ENCODE measurements at places on chromosomes 12 and 14.

- DNase-seq = no peak
Observed at GRCh38 chr14:57729208-57730187, 136.4 kb downstream of the SLC35F4 start.

DNA sequence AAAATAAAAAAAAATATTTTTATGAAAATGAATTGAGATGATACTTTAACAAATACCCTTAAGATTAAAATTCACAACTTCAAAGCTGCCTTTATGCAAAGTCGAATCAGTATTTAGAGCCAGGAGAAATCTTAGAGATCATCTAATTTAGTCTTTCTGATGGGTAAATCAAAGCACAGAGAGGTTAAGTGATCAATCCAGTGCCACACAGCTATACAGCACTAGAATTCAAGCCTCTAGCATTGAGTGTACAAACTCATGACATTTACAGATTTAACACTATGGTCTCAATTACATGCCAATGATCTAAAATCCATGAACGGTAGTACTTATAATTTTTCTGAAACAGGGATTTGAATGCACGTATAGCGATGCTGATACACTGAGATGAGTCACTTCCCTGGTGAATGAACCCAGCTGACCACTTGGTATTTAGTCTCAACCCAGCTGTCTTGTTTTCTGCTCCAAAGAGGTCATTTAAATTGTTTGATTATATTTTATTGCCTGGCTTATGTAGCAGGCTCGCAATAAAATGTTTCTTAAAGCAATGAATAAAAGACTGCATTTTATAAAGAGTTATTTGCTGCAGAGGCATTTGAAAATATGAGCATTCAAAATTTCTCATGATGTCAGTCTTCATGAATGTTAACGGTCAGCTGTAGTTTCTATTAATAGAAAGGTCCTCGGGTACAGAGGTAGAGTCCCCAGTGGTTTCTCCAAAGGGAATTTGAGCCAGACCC is 152.4 kb upstream of the PRICKLE1 start:
- no peak for DNase-seq

DNA sequence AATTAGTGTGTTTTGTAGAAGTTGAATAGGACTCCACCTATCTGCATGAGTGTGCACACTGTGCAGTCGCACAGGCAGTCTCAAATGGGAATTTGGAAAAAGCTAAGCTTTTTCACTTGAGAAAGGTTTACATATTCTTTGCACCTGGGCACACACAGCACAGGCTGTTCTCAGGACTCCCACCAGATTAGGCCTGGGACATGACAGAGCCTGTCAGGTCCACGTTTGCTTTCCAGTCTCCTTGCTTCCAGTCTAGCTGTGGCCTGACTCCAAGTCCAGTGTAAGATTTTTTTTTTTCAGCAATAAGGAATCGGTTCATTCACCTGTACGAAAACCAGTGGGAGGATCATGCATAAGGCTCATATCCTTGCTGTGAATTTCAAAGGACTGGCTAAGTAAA is 181.3 kb downstream of the ZFP36L1 start:
- DNase-seq = no peak

- DNase-seq = no peak
Observed at GRCh38 chr14:77061630-77062257, 33.2 kb upstream of the IRF2BPL start.

DNA sequence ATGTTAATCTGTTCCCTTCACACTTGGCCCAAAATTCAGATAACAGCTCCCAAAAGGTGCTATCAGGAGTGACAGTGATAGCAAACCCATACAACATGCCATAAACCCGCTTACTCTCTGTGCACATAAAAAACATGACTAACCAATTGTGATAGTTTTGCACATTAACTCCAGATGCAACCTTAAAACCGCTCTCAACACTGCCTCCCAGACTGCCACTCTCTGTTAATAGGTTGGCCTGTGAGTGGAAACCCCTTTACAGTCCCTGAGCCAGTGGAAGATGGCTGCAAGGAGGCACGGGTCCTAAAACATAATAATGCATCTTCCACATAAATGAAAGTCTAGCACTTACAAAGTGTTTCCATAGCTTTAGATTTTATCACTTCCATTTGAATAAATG is 12.0 kb upstream of the TMTC1 start:
- no peak for DNase-seq

DNA sequence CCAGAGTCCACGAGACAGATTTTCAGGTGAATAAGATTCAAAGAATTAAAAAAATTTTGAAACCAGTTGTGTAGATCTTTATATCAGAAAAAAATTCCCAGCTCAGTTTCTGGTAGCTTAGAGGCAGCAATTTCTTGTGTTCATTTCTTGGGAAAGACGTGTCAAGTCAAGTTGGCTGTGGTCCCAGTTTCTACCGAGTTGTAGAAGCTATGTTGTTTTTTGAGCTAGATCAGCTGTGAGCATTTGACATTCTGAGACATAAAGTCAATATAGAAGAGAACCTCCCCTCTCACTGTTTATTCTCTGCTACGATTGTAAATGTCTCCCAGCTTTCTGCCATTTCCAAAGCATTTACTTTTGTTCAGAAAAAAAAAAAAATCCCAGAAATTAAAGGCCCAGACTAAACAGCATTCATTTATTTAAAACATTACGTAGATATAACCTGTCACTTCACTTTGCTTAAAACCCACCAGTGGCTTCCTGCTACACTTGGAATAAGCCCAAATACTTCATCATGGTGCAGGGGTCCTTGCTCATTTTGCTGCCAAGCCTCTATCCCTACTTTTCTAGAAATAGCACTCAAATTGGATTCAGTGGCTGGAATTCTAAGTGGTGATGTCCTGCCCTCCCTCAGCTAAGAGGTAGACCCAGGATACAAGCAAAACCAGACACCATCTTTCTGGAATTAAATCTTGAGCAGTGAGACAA is 20.6 kb upstream of the PYGL start:
- no peak for DNase-seq

DNA sequence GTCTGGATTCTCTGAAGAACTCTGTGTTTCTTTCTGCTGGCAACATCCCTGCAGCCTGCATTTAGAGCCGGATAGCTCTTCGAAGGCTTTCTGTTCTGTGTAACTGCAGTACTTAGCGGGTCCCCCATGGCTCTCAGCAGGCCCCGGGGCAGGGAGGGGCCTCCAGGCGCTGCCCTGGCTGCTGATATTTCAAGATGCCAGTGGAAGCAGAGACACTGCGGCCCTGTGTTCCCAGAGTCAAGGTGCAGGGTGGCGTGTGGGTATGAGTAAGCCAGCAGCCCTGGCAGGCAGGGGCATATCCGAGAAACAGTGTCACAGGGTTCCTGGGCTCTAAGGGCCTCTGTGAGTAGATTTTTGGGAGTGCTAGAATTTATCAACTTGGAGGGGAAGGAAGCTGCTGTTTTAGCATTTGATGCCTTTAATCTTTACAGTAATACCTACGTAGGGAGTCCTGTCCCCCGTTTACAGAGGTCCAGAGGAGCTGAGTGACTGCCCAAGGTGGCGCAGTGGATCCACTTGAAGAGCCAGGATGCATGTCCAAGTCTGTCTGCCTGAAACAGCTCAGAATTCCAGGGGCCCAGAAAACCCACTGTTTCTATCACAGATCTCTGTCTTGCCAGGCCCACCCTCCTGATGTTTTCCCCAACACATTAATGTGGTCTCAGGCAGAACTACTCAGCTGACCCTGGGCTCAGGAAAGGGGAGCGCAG is 16.2 kb downstream of the ESRRB start:
- DNase-seq = no peak

GRCh38 chr14:74634964-74635363 is 22.9 kb upstream of the LTBP2 start:
- no peak for DNase-seq

DNA sequence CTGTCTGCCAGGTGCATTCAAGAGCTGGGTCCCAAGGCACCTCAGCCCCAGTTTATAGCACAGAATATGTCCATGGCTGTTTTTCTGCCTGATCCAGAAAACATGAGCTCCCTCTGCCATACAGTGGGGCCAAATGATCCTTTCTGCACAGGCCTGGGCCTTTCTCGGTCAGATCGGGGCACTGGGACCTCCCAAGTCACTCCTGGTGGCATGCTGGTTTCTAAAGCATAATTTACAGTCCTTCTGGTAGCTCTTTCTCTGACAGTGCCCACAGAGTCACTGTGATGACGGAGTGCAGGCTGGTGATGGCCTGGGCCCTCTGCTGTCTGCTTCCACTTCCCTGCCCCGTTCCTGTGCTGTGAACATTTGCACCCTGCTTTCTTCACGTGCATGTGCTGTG is 99.2 kb downstream of the ADGRD1 start:
- no peak for DNase-seq

DNA sequence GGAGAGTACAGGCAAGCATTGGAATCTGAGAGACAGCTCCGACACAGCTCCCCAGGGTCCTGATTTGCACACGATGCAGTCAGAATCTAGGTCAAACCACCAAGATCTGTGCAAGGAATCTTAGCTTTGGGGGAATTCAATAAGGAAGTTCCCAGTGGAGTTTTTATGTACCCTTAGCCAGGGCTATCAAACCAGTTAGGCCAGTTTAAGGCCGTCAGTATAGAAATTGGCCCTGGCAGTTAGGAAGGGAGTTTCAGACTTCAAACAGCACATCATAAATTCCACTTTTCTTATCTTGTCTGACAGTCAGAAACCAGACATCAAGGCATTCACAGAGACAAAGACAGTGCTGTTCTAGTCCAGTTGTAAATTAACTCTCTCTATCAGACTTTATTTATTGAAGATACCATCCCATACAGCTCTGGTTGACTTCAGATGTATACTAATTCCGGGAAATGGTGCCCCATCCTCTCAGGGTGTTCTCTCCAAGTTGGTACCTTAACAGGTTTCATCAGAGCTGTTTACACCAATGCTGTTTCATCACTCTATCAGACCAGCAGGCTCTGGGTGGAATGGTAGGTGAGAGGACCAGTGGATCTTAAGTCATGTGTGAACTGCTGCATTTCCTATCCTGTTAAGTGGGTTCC is 157.5 kb upstream of the ATF7IP start:
- DNase-seq = no peak

GRCh38 chr12:46160981-46161690 is 107.7 kb downstream of the SLC38A1 start:
- no peak for DNase-seq

DNA sequence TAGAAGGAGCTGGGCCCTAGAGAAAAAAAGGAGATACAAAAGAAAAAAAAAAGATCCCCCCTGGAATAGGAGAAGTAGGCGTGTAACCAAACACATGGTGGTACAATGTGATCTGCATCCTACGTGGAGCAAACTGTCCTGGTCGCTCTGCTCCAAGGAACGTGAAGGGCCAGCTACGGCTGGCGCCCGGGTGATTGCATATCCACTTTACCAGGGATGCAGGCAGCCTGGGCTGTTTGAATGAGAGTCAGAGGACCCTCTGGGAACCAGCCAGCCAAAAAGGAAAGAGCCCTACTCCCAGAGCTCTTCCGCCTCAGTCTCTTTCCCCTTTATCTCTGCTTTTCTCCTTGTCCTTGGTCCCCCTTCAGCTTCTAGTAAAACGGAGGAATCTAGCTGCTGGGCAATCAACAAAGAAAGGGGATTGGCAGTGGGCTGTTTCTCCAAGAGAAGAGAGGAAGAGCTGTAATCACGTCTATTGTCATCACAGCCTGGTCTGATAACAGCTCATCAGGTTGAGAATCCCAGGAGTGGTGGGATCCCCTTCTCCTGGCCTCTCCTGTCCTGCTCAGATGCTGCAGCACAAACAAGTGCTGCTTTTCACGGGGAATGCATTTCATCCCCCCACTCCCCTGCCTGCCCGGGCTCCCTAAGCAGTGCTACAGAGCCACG is 156.0 kb downstream of the ADCK1 start:
- DNase-seq = no peak

GRCh38 chr12:105860561-105861207 is 278.1 kb downstream of the NUAK1 start:
- DNase-seq = no peak

DNA sequence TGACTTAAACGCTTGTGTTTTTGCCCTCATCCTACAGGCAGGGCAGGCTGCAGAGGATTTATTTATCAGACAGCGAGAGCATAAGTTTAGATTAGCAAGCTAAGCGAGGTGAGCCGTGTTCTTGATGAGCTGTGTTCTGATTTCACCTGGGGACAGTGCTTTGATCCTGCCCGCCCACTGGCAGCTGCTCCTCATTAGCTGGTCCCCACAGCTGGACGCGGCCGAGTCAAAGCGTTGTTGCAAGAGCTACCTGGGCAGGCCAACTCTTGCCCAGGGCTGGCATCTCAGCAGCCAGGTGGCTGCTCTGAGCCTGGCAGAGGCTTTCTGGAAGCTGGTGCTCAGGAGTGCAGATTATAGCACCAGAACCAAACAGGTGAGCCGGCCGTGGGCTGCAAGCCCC is 46.8 kb upstream of the BEGAIN start:
- no peak for DNase-seq

- no peak for DNase-seq
Observed at GRCh38 chr14:64640839-64641238, 63.4 kb upstream of the PLEKHG3 start.
